ENCODE measurements at places on chromosomes 3 and 15. TPM values are rescaled to one million over a fixed set of nuclear protein-coding genes. Genes with fewer than 3 reads are reported as not detected.

DNA sequence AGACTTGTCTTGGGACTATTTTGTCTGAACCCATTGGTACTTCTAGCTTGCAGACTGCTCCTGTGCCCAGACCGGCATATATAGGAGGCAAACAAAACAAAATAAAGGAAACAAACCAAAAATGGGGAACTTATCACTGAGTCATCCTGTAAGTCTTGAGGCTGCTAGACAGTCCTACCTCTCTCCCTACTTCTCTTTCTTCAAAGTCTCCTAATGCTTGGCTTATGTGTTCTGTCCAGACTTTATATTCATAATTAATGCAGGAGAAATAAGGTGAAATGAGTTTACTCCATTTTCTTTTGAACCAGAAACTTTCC is 266.2 kb downstream of the ZNF385D start:
- H3K27me3 ChIP-seq = no peaks in the 10 kb centered on the region
- H3K27ac ChIP-seq = no peak overlapping the region
- no peaks in the 10 kb centered on the region for H3K36me3 ChIP-seq
- no peak overlapping the region for H3K4me3 ChIP-seq

Gene GOLGA6L24
- polyA plus RNA-seq = not detected

GRCh38 chr3:100910986-100911385 is 82.2 kb downstream of the ABI3BP start:
- no peak overlapping the region for H3K4me3 ChIP-seq
- H3K36me3 ChIP-seq = no peaks in the 10 kb centered on the region
- DNase-seq = no peak
- no peaks in the 10 kb centered on the region for H3K27me3 ChIP-seq
- no peak overlapping the region for H3K27ac ChIP-seq

GRCh38 chr3:52829482-52829881 is 990 bp downstream of the ITIH4 start:
- no peak for DNase-seq
- no peaks in the 10 kb centered on the region for H3K36me3 ChIP-seq

DNA sequence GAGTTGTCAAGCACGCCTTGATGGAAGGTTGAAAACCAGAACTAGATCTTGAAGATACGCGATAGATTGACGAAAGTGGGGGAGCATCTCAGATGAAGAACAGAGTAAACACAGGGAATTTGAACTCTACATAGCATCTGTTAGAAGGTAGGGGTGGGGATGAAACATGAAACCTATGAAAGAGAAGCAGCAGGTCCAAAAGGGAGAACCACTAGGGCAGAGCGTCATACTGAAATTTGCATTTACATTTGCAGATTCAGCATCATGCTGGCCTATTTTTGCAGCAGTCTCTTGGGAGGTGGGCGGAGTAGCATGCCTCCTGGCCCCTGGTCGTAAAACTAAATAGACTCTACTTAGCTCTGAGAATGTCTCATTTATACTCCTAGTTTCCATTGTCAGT is 46.1 kb upstream of the RASGRP1 start:
- H3K27me3 ChIP-seq = peaks cover 2% of the 10 kb centered on the region
- no peaks in the 10 kb centered on the region for H3K36me3 ChIP-seq
- H3K27ac ChIP-seq = no peak overlapping the region
- no peak overlapping the region for H3K4me3 ChIP-seq

DNA sequence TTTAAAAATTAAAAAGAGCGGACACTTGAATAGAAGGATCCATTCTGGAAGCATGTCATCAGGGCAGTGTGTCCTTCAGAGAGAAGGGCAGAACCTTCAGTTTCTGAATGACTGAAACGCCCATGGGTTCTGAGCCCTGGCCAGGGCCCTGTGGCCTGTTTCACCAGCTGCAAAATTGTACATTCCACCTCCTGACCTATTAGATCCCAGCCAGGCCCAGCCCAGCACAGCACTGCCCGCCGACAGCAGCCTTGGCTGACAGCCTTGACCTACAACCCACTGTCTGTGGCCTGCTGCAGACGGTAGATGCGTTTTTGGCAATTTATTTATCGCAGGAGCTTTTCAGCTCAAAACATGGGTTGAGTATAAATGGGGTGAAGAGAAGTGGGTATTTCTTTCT is 5.9 kb upstream of the POLG start:
- H3K4me3 ChIP-seq = no peak overlapping the region
- H3K27ac ChIP-seq = no peak overlapping the region
- no peak for DNase-seq
- no peaks in the 10 kb centered on the region for H3K36me3 ChIP-seq
- no peaks in the 10 kb centered on the region for H3K4me1 ChIP-seq

DNA sequence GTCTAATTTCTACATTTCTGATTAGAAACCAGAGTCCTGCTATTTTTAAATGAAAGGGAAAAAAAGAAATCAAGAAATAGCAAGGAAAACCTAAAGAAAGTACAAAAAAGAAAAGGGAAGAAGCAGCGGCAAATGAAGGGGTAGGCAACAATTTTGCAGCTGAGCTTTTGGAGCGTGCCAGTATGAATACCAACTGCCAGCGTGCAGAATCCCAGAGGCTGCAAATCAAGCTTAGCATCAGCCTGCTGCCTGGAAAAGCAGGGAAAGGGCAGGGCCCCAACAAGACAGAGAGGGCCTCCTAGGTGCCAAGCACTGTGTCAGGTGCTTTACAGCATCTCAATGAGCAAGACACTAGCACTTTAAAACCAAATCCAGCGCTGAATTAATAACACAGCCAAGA is 176.8 kb downstream of the STT3B start:
- no peaks in the 10 kb centered on the region for H3K4me1 ChIP-seq
- H3K4me3 ChIP-seq = no peak overlapping the region
- H3K27ac ChIP-seq = no peak overlapping the region
- H3K27me3 ChIP-seq = no peaks in the 10 kb centered on the region

Gene FBN1
- polyA plus RNA-seq = 49.6 TPM

Gene SEMA3G
- 2.9 TPM for polyA plus RNA-seq

GRCh38 chr3:4506559-4507023 is 13.4 kb downstream of the ITPR1 start:
- H3K27me3 ChIP-seq = no peaks in the 10 kb centered on the region
- no peak overlapping the region for H3K27ac ChIP-seq
- H3K4me1 ChIP-seq = peaks cover 8% of the 10 kb centered on the region
- no peaks in the 10 kb centered on the region for H3K36me3 ChIP-seq

GRCh38 chr3:13693441-13693840 is 144.5 kb downstream of the FBLN2 start:
- H3K4me3 ChIP-seq = no peak overlapping the region
- H3K27me3 ChIP-seq = peaks cover 9% of the 10 kb centered on the region
- H3K27ac ChIP-seq = no peak overlapping the region
- H3K4me1 ChIP-seq = no peaks in the 10 kb centered on the region
- no peak for DNase-seq

Gene SAMD7
- not detected for polyA plus RNA-seq

GRCh38 chr3:78728406-78729145 is 1039.2 kb downstream of the ROBO1 start:
- peak; percentile 14 for DNase-seq
- no peaks in the 10 kb centered on the region for H3K27me3 ChIP-seq
- no peak overlapping the region for H3K27ac ChIP-seq
- no peak overlapping the region for H3K4me3 ChIP-seq

GRCh38 chr3:110384601-110385000 is 687.0 kb upstream of the NECTIN3 start:
- H3K4me1 ChIP-seq = no peaks in the 10 kb centered on the region
- H3K36me3 ChIP-seq = no peaks in the 10 kb centered on the region
- H3K27ac ChIP-seq = no peak overlapping the region
- DNase-seq = no peak
- H3K4me3 ChIP-seq = no peak overlapping the region

DNA sequence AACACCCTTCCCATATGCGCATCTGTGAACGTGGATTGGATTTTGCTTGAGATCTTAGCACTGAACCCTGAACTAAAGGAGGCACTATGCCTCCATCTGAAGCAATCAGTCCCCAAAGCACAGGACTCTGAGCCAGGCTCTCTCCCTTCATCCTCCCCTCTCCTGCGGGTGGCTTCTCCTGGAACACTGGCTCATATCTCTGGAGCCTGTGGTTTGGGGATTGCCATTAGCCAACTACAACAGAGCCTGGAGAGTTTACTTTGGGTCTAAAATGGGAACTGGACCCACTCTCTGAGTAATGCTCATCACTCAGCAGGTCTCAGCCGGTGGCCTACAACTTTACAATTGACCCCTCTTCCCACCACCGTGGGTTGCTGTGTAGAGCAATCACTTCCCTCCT is 190.8 kb upstream of the HES1 start:
- no peak overlapping the region for H3K4me3 ChIP-seq
- no peaks in the 10 kb centered on the region for H3K36me3 ChIP-seq
- H3K27ac ChIP-seq = no peak overlapping the region
- no peak for DNase-seq
- peaks cover 4% of the 10 kb centered on the region for H3K4me1 ChIP-seq

DNA sequence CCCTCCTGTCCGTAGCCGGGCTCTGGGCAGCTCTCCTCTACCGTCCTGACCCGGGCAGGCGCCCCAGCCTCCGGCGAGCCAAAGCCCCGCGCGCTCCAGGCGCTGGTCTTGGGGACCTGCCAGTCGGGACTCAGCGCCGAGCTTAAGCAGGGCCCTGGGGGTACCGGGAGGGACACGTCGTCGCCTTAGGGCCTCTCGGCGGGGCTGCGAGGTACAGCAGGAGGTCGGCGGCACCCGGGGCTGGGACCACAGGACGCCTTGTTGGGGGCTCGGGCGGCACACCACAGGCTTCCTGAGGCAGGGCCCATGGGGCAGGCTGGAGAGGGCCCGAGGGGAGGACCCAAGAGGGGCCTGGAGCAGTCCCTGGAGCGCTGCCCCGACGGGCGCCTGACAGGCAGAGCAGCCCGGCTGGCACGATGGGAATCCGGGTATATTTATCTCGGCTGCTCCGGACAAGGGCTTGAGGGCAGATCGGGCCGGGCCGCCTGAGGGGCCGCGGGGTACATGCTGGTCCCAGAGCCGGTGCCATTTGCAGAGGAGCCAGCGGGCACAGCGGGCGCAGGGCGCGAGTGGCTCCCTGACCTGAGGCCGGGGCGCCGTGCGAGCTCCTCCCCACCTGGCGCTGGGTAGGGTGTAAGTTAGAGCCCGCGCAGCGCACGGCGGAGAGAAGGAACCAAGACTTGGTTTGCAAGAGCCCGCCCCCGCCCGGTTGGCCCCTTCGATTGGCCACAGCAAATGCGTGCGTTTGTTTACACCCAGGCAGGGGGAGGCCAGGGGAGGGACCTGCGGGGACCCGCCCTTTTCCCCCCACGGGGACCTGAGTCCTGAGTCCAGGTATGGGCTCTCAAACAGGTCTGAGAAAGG is 574 bp downstream of the SLC38A3 start:
- H3K27ac ChIP-seq = no peak overlapping the region
- H3K4me3 ChIP-seq = peak overlapping the region; percentile 28
- H3K27me3 ChIP-seq = peaks cover 39% of the 10 kb centered on the region
- H3K36me3 ChIP-seq = no peaks in the 10 kb centered on the region

Gene CNTN6
- polyA plus RNA-seq = 2.5 TPM

Gene CLSTN2
- 1.8 TPM for polyA plus RNA-seq

- no peak overlapping the region for H3K27ac ChIP-seq
- no peak overlapping the region for H3K4me3 ChIP-seq
- H3K4me1 ChIP-seq = no peaks in the 10 kb centered on the region
- DNase-seq = peak; percentile 33
- no peaks in the 10 kb centered on the region for H3K36me3 ChIP-seq
Measured at GRCh38 chr3:31768479-31769125, 212.5 kb downstream of the OSBPL10 start.

DNA sequence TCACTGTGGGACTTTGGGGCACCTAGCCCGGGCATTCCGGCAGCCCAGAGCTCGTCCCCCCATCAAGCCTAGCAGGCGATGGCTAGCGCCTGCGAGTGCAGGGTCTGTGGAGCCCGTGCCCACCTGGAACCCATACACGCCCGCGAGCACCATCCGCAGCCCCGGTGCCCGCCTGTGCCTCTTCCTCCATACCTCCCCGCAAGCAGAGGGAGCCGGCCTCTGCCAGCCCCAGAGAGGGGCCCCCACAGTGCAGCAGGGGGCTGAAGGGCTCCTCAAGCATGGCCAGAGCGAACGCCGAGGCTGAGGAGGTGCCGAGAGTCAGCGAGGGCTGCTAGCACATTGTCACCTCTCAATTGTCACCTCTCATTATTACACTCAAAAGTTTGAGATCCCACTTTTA is 167.8 kb upstream of the EPHA6 start:
- no peaks in the 10 kb centered on the region for H3K27me3 ChIP-seq
- no peaks in the 10 kb centered on the region for H3K36me3 ChIP-seq
- H3K4me1 ChIP-seq = no peaks in the 10 kb centered on the region
- no peak for DNase-seq
- no peak overlapping the region for H3K4me3 ChIP-seq

DNA sequence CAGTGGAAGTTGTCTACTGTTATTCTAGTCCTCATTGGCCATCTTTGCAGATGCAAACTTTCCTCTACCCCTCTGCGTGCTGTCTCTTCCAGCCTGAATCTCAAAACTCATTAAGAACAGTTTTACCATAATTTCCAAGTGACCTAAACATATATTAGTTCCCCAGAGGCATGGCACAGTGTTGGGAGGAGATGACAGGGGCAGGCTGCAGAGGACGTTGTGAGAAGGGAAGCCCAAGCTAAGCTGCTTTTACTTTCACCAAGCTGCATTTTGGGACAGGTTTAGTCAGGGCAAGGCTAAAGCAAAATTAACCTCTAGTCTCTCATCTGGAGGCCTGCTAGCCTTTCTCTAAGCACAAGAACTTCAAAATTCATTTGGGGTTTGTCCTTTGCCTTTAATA is 318.6 kb upstream of the SATB1 start:
- H3K4me3 ChIP-seq = no peak overlapping the region
- no peaks in the 10 kb centered on the region for H3K4me1 ChIP-seq
- no peak for DNase-seq
- no peaks in the 10 kb centered on the region for H3K36me3 ChIP-seq
- H3K27me3 ChIP-seq = no peaks in the 10 kb centered on the region

- no peak overlapping the region for H3K27ac ChIP-seq
- no peaks in the 10 kb centered on the region for H3K4me1 ChIP-seq
- H3K36me3 ChIP-seq = no peaks in the 10 kb centered on the region
- no peak for DNase-seq
Measured at GRCh38 chr15:96293441-96293840, 37.1 kb upstream of the NR2F2 start.

DNA sequence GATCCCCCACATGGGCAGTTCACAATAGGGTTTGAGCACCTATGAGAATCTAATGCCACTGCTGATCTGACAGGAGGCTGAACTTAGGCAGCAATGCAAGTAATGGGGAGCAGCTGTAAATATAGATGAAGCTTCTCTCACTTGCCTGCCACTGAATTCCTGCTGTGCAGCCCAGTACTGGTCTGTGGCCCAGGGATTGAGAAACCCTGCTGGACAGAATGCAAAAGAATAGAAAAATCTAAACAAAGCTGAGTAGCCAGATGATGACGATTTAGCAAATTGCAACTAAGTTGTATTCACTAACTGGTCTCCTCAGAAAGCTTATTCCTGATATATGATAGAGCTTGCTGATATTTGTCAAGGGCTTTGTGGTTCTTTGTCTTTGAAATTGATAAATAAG is 34.3 kb upstream of the APH1B start:
- DNase-seq = no peak
- H3K27me3 ChIP-seq = no peaks in the 10 kb centered on the region
- peaks cover 10% of the 10 kb centered on the region for H3K4me1 ChIP-seq

- no peaks in the 10 kb centered on the region for H3K27me3 ChIP-seq
Measured at GRCh38 chr3:177234121-177234520, 36.8 kb upstream of the TBL1XR1 start.

Gene SAMMSON
- 0.09 TPM for polyA plus RNA-seq

Data from large intestine (tissue), 12 donors.